ENCODE measurements at places on chromosomes 4 and X. TPM values are rescaled to one million over a fixed set of nuclear protein-coding genes. Genes with fewer than 3 reads are reported as not detected.

GRCh38 chr4:180539284-180539683 lies 1703.9 kb upstream of the TENM3 start:
- DNase-seq = no peak

DNA sequence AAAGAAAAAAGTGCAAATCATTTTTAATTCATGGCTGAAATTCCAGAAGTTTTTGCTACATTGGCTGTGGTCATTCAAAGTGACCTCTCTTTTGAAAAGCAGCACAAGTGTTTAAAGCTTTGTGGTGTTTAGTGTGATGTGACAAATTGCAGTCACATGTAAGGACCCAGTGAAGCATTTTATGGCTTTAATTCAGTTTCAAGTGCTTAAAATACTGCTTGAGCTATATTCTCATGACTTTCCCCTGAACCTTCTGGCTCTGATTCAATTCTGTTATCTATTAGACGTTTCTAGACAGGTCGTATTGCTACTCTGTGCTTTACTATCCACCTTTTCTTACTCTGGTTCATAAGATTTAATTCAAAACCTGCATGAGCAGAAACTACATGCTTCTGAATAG lies 105.8 kb downstream of the FAT4 start:
- DNase-seq = no peak

DNA sequence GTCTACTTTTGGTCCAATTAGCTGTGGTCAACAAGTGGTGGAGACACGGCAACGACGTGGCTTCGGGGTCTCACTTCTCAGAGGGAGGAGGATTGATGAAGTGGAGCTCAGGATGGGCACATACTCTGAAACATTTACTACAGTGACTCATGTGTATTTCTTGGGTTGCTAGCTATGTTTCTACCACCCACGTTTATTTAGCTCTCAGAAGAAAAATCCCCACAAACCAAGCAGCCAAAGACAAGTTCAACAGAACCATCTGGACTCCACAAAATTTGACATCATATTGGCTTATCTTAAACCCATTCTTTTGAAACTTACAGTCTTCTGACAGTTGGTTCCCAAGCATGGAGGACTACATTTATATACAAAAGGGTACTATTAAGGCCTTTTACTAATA lies 158.0 kb downstream of the CBLL2 start:
- DNase-seq = no peak

GRCh38 chr4:123556526-123556925 lies 159.9 kb downstream of the SPRY1 start:
- DNase-seq = no peak

The CTAG2 gene
- not detected for polyA plus RNA-seq

DNA sequence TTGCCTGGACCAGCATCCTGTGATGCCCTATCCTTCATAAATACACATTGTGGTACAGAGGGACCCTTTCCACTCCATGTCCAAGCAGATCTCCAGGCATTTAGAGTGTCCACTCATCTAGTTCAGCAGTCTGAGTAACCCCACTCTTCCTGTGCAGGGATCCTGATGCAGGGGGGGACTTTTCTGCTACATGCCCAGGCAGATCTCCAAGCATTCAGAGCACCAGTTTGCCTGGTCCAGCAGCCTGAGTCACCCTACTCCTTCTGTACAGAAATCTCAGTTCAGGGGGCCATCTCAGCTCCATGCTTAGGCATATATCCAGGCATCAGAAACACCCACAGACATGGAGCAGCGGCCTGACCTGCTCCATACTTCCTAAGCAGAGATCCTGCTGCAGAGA lies 1089.8 kb downstream of the FAT4 start:
- no peak for DNase-seq

- no peak for DNase-seq
These were observed 38.9 kb downstream of the CCNQ start for GRCh38 chrX:153560000-153560399.

All from kidney (tissue), 22 donors.